ENCODE measurements at places on chromosomes 2 and 18.
A peak's percentile ranks its signal among the peaks of the same experiment; 100 is the strongest.

DNA sequence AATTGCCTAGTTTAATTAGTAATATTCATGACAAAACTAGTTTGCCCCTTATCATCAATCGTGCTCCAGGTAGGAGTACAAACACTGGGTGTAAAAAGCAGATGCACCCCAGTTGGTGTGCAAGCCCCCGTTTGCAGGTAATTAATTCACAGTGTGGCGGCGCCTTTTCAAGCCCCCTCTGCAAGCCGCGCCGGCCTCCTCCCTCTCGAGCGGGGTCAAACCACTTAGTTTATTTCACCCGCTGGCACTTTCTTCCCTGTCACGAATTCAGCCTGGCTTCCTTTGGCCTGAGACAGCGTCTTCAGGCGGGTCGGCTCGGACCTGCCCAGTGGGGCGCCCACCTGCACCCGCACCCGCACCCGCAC, 64.7 kb upstream of the MAPRE2 start:
- no peak for DNase-seq

DNA sequence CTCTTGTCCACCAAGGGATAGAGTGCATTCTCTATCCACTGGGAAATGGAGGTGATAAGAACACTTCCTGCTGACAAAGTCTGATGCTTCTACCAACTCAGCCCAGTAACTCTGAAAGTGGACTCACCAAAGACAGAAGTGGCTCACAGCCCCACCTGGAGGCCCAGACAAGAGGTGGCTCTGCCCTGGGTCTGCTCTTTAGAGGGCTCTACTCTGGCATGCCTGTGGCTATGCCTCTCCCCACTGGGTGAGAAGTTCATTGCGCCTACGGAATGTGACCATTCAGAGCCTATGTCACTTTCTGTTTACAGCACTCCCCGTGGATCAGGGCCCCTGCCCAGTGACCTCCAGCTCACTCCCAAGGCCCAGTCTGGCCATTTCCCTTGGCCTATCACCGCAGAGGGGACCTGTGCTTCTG, 13.5 kb upstream of the XDH start:
- DNase-seq = no peak

DNA sequence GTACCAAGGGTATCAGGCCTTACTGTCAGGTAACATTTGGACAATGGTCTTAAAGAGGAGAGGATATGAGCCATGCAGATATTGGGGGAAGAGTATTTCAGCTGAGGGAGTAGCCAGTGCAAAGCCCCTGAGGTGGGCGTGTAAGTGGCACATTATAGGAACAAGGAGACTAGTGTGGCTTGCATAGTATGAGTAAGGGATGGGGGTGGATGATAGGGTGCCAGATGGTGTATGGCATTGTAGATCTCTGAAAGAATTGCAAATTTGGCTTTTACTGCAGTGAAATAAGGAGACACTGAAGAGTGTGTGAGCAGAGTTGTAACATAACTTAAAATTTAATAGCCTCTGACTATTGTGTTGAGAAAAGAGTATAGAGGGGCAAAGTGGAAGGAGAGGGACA, 244.0 kb downstream of the PDE11A start:
- DNase-seq = no peak

DNA sequence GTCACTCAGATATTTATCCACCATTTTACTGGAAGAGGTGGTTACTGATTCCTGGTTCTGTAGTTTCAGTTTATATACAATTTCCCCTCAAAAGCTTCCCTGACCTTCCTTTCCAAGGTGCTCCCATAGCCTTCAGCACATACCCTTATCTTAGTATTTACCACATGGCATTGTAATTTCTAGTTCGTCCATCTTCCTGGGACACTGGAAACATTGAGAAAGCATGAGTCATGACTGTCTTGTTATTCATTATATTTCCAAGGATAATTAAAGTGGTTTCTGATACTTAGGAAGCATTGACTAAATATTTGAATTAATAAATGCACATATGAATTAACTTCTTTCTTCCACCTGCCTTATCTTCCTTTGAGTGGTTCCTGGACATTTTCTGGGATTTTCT, 203.8 kb downstream of the ETAA1 start:
- DNase-seq = no peak

DNA sequence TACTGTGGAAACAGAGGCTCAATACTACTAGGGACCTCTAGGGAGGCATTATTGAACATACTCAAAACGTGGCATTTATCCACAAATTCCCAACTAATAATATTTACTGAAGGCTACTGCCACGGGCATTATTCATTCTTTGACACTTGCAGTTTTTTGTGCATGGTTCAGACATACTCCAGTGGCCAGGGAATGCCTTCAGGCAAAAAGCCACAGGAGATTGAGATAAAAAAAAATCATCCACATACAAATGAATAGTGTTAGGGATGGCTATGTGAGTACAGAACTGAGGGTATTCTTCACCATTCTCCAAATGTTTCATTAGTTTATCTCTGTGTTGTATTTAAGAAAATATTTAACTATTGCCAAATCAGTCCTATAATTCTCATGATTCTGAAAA, 974.9 kb upstream of the PIK3C3 start:
- DNase-seq = no peak

- DNase-seq = no peak
These were observed 100.1 kb upstream of the GRB14 start for GRCh38 chr2:164721430-164721829.

GRCh38 chr18:8749492-8749891, 44.1 kb downstream of the MTCL1 start:
- DNase-seq = no peak

DNA sequence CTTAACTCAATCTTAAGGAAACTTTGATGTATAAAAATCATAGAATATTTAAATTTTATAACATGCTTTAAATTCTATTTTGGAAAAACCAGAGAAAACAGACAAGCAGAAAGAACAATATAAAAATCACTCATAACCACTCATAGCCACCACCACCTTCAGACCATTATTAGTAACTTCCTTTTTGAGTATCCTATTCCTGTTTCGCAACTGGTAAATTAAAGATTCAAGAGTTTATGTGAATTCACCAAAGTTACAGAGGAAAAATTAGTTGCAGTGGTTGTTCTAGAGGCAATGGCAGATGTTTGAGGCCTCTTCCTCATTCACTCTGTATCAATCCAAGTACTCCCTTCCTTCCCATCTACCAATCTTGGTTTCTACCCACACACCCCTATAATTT, 49.3 kb upstream of the PROKR1 start:
- DNase-seq = no peak

GRCh38 chr2:170375192-170375591, 197.2 kb downstream of the MYO3B start:
- DNase-seq = peak; percentile 37

GRCh38 chr2:202610380-202610779, 24.4 kb upstream of the FAM117B start:
- DNase-seq = no peak

DNA sequence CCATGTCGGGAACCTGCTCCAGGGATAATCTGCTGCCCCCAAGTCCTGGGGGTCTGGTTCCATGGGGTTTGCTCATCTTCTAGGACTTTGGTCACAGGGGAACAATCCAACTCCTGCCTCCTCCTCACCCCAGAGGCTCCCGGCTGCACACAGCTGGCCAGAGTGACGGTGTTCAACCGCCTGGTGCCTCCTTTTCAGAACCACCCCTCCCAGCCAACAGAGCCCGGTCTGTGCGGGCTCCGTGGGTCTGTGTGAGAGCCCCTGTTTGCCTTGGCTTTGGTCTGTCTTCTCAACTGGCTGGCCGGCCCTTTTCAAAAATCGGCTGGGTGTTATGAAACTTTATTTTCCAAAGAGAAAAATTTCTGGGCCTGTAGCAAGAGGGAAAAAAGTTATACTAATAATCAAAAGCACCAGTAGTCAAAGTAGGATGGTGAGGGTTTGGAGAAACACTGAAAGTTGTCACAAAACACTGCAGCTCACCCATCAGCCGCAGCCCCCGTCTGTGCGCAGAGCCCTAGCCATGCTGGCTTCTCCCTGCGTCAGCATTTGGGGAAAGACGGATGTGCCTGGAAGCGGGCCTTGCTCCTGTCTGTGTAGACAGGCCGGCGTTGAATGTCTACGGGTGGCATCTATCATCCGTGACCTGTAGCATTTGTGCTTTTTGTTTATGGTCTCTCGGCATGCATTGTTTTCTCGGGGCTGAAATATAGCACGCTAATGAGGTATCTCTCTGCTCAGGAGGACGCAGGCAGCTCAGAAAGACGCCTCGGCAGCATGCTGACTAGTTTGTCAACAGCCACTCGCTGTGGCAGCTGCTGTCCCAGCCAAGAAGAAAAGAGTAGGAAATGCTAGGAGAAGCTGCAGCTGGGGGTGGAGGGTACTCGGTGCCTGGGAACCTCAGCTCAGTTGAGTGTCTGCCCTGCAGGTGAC, 138.6 kb downstream of the GLI2 start:
- DNase-seq = peak; percentile 33

DNA sequence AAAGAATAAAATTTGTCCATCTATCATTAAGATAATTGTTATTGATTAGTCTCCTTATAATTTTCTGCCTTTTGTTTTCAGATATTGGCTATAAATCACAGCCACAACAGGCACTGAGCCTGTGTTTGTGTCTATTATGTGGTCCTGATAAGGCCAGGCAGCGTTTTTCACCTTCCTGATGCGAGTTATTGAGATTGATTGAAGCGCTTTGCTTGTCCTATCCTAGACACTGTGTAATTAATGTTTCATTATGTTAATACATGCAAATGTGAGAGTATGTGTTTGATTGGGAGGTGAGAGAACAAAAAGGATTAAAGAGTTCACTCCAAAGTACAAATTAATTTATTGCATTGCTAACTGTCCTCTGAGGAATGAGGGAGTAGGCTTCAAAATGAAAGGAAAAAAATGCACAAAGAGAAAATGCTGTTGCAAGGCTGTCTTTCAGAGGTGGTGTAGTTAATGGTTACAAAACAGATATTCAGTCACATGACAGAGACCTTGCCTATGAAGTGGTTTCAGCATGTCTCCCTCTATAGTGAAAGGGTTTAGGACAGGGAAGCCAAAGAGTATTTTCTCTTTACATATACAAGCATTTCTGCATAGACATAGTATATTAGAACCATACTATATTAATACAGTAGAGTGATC, 391.1 kb downstream of the DCC start:
- DNase-seq = no peak

GRCh38 chr2:201203916-201204654, 21.1 kb downstream of the CASP10 start:
- no peak for DNase-seq

- DNase-seq = no peak
These were observed 187.6 kb upstream of the HNMT start for GRCh38 chr2:137776697-137777096.

DNA sequence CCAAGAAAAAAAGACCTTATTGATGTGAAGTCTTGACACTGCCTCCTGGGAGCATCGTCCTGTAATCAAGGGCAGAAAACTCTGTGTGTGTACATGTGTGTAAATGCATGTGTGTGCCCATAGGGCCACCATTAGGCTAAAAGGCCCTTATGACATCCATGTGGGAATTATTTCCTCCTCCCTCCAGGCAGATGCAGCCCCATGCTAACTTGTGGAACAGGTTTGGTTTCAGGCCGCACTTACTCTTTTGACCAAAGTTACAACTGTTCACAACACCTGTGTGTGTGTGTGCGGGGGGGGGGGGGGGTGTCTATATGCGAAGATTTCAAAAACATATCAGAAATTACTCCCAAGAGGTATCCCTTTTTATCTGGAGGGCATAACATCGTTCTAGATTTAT, 87.4 kb upstream of the SLC14A2 start:
- DNase-seq = no peak

DNA sequence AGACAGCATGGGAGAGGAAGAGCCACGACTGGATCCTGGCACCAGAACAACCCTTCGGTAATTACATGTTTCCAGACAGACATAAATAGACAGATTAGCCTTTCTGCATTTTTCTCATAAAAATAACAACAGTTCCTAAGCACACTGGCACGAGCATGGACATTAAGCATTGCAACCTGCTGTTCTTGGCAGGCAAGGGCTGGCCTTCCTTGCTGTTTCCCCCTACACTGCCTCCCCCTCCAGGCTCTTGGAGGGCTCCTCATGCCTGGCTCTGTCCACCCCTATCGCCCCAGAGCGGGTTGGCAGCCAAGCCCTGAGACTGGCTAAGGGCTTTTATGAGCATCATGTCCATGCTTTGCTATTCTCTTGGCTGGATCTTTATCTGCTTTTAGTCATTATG, 89.6 kb downstream of the TTC32 start:
- no peak for DNase-seq

DNA sequence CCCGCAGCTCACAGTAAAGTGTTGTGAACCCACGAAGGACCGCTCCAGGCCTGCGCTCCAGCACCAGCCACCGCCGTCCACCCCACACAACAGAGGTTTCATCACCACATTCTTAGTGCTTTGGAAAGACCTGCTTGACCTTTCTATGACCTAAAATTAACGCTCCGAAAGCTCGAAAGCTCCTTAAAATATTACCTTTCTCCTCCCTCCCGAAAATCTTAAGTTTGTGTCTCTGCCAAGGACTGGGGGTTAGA, 149.2 kb downstream of the TWIST2 start:
- DNase-seq = no peak

DNA sequence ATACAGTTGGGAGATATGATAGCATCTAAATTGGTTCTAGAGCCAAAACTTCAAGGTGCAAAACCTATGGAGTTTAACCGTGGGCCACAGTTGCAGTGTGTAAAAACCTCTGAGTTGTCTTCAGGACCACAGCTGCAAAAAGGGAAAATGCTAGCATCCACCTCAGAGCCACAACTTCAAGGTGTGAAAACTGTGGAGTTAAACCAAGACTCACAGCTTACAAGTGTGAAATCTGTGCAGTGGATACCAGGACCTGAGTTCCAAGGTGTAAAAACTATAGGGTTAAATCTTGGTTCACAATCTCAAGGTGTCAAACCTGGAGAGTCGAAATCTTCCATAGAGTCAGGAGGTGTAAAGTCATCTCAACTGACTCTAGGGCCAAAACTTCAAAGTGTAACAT, 10.4 kb upstream of the ZNF512 start:
- no peak for DNase-seq

DNA sequence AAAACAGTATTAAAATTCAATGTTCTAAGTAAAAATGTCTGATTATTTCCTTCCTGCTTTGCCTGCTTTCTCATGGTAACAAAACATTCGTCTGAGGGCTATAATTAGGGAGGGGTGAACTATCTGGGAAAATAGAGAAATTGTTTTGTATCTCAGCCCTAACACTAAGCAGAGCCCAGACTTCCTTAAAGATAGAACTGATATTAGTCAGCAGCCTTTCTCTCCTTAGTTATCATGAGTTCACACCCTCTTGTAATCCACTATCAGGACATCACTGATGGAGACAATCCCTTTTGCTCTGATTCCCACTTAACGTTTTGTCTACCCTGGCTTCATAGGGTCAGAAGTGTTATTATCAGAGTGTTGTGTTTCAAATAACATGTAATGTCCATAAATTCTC, 701.1 kb upstream of the ZEB2 start:
- DNase-seq = peak; percentile 66

GRCh38 chr18:49726675-49726963, 86.7 kb downstream of the ACAA2 start:
- no peak for DNase-seq

DNA sequence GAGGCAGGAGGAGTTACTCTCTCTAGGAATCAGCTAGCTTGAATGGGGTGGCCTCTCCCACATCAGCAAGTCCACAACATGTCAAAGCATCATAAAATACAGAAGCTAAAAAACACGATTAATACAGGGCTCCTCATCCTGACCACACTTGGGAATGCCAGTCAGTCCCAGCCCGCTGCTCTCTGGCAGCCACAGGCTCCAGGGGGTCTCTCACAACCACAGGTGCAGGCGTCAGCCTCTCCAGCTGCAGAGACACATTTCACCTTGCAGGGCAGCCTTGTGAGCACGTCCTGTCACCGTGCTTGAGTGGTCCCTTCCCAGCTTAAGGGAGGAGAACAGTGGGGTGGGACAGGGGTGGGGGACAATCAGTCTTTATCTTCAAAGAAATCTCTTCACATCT, 137.4 kb upstream of the SH3BP4 start:
- DNase-seq = no peak

Data from DMS79 (cell line).